M059J (cell line): ENCODE measurements at places on chromosomes 6 and 20. TPM values are rescaled to one million over a fixed set of nuclear protein-coding genes. Genes with fewer than 3 reads are reported as not detected.

DNA sequence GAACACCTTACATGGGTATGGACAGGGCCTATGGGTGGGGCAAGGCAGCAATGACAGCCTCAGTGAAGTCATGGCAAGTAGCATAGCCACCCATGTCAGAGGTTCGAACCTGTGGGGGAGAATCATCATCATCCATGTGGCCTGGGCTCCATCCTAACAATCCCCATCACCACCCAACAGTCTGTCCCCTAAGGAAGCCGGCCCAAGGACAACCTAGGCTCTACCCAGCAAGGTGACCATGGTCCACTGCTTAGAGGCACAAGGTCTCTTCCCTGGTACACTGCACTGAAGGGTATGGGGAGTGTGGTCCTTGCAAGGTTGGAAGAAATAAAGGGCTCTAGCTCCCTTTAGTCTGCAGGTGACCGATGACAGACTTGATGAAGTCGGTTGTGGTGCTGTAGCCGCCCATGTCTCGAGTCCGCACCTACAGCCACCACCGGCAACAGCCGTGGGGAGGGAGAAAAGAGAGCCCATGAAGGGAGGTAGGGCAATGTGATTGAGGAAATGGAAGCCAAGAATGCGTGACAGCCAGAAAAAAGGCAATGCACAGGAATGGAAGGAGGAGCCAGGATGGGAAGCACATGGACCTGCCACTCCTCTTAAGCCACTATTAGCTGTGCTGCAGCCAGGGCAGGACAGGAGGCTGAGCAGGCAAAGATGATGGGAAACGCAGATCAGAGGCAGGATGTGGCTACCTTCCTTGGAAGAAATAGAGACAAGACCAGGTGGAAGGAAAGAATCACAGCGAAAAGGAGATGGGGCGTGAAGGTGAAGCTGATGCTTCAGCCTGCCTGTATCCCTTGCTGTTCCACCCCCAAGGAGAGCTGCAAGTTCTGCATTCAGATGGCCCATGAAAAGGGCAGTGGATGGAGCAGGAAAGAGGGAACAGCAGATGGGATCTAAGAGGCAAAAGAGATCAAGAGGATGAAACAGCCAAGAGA, 5.3 kb downstream of the IDH3B start:
- peak; percentile 39 for DNase-seq

DNA sequence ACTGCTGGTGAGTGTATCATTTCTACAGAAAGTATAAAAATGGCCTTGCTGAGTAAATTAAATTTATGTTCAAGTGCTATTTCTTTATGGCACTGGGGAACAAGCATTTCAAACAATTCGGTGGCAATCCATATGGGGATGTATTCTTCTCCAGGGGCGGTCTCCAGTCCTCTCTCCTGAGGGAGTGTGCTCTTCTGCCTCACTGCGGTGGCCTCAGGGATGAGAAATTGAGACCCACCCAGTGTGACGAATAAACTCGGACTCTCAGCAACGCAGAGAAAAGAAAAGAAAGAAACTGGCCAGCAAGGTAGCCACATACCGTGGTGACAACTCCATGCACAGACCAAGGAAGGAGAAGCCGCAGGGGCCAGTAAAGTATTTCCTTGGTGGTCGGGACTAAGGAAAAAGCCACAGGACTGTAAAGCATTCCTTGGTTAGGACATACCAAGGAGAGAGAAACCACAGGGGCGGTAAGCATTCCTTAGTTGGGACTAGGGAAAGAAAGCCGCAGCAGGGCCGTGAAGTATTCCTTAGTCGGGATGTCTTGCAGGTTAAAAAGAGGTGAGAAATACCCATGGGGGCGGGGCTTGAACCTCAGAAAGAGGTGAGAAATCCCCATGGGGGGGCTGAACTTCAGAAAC, 13.6 kb upstream of the GOPC start:
- DNase-seq, result peak; percentile 91

DNA sequence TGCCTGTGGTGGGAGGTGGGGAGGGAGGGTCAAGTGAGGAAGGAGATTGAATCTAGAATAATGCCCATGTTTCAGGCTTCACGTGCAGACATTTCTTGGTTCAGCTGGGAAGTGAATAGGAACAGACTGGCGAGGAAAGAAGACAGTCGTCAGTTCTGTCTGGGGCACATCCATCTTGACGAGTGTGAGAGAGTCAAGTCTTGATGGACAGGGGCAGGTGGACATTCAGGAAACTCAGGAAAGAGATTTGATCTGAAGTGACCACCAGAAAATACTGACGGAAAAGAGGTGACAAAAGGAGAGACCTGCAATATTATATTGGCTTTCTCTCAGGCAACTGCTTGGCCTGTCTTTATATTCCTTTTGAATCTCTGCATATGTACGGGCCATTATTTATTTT, 68.6 kb downstream of the ESR1 start:
- no peak for DNase-seq

- DNase-seq, result no peak
Measured at GRCh38 chr6:134609716-134610261, 291.9 kb upstream of the SGK1 start.

DNA sequence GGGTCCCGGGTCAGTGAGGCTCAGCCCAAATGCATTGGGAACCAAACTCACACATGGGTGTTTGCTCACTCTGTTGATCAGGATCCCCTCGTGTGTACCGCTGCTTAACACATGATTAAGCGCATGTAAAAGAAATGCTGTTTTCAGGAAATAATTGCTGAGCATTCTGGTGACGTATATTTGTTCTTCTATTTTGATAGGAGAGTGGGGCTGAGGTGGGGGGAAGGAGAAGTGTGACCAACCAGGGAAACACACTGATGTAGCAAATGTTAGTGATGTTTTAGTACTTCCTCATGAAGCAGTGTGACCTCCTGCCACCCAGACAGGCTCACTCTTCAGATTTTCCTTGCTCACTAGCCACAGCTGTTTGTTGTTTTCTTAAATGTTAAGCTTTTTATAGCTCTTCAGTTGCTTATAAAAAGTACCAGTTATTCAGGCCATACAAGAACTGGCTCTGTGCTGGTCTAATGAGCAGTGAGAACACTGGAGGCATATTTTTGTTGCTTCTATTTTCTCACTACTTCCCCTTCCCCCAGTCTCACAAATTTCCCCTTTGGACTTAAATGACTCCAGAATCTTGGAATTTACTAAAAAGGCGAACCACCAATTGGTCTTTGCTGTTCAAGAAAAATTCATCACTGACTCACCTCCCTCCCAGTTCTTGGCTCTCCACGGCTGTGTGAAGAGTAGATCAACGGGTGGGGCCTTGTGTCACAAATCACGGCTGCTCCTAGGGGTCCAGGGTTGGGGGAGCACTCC, 79.2 kb upstream of the BACH2 start:
- DNase-seq, result peak; percentile 60

GRCh38 chr6:14656649-14657048, 539.1 kb downstream of the CD83 start:
- DNase-seq, result no peak

- DNase-seq, result peak; percentile 45
Measured at GRCh38 chr6:90131614-90132423, 164.8 kb downstream of the BACH2 start.

DNA sequence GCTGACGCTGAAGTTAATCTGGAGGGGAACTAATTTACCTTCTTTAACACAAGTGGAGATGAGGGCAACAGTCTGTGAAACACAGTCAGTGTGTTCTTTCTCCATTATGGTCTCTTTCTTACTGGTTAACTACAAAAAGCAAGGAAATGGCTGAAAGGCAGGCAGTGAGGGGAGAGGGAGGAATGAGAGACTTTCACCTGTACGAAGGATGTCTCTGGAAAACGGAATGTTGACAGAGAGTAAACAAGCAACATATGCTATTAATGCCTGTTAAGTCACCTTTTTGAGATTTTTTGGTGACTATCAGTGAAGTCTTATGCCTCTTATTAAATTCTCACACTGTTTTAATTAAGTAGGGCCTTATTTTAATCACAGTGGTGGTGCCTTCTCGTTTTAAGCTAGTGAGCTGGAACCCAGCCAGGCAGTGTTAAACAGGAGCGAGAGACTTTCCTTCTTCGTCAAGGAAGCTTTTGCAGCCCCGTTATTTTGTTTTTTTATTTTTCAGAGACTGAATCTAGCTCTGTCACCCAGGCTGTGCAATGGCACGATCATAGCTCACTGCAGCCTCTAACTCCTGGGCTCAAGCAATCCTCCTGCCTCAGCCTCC, 165.6 kb downstream of the ATXN1 start:
- no peak for DNase-seq

DNA sequence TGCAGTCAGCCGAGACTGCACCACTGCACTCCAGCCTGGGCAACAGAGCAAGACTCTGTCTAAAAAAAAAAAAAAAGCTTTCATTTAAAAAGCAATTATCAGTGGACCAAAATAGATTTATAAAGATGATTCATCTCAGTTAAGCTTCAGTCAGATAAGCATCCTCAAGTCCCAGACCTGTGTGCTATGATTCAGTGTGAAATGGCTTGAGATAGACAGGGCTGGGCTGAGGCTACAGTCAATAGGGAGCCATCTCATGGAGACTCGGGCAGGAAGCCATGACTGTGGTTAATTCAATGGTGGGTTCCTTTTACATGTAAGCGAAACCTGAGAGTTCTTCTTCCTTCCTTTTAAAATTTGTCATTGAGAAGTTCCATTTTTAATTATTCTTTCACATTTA, 276.0 kb downstream of the TFAP2A start:
- DNase-seq, result peak; percentile 99

GRCh38 chr20:33830371-33830770, 19.2 kb downstream of the CHMP4B start:
- no peak for DNase-seq

DNA sequence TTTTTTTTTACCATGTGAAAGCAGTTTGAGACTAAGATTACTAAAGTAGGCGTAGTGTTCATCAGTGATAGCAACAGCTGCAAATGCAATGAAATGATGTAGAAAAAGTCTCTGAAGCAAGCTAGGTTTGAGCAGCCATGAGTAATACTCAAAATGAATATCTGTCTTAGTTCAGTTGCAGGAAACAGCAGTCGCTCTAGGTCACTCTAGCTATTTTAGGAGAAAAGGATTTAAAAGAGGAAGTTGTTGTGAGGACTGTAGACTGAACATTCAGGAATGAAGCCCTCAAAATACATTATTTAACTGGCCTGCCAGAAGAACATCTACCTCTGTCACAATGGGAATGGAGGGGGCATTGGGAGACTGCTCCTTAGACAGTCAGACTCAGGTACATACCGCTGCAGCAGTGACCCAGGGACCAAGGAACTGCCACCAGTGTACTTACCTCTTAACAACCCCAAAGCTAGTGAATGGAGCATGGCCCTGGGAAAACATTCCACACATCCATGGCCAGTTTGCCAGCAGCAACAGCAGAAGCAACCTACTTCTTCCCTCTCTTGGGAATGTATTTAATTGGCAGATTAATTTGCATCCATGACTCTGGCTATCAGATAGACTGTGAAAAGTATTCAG, 243.0 kb upstream of the KHDRBS2 start:
- DNase-seq, result no peak

- no peak for DNase-seq
Measured at GRCh38 chr20:36876473-36876833, 515 bp downstream of the TLDC2 start.

DNA sequence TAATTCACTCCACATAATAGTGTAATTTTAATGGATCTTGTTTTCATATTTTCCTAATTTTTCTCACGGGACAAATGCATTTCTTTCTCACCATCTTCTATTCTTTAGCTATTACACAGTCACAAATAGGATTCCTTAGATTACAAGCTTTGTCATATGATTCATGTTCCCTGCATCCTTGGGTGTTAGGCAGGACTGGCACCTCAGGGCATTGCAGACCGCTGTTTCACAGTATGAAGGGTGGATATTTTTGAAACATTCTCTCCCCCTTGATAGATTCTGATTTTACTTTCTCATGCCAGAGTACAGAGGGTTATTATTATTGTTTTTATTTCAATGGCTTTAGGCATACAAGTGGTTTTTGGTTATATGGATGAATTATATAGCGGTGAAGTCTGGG, 602.5 kb downstream of the PHF3 start:
- DNase-seq, result peak; percentile 71

GPLD1 gene
- 0.22 TPM in 1 of 2 replicates, not detected in the other for total RNA-seq

HLA-DQA1 gene
- not detected in 2 replicates for total RNA-seq

PRND gene
- total RNA-seq, result not detected in 2 replicates

MLN gene
- not detected in 2 replicates for total RNA-seq
